ENCODE measurements at places on chromosomes 3 and 15.

- no peak for DNase-seq
These were observed 856 bp upstream of the TM4SF19 start for GRCh38 chr3:196339044-196339443.

GRCh38 chr3:36804295-36805055 lies 40.1 kb upstream of the DCLK3 start:
- DNase-seq = no peak

DNA sequence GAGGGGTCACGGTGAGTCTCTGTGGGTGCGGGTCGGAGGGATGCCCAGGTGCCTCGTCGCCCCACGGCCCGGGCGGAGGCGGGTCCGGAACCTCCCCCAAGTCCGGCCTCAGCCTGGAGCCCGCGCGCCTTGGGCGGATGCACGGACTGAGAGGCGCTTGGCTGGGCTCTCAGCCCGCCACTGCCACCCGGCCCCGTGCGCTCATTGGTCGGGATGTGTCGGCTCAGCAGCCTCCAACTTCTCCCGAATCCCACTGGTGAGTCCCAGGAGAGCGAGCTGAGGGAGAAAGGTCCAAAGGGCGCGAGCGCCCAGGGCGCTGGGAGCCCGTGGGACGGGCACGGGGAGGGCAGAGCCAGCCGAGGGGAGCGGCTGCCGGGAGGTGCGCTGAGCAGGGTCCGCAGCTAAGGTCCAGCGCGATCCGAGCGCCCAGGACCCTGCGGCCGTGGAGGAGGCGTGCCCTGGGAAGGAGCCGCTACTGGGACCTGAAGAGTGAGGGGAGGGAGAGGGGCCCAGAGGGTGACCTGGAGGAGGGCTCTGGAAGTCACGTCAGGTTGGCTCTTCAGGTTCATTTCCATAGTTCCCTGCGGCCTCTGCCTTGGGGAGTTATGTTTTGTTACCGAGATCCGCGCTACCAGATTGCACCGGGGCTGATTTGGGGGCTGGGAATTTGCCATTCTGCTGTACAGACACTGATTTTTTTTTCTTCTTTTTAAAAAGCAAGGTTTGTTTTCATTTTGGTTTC lies at the start of gene MME:
TSS of gene MME (plus strand) at position 574 of the 742 bp plus-strand sequence. CDS start 3,849 bp downstream, outside the sequence.
- peak; percentile 69 for DNase-seq

DNA sequence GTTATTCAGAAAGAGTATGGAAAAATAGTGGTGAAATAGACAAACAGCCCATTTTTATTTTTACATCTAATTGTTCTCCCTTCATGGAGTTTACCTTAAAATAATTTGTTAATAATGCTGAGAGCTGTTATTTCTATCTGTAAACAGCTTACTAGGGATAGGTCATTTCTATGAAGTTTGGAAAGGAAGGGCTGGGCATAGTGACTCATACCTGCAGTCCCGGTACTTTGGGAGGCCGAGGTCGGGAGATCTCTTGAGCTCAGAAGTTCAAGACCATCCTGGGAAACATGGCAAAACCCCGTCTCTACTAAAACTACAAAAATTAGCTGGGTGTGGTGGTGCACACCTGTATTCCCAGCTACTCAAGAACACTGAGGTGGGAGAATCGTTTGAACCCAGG lies 624.3 kb upstream of the LMCD1 start:
- no peak for DNase-seq

DNA sequence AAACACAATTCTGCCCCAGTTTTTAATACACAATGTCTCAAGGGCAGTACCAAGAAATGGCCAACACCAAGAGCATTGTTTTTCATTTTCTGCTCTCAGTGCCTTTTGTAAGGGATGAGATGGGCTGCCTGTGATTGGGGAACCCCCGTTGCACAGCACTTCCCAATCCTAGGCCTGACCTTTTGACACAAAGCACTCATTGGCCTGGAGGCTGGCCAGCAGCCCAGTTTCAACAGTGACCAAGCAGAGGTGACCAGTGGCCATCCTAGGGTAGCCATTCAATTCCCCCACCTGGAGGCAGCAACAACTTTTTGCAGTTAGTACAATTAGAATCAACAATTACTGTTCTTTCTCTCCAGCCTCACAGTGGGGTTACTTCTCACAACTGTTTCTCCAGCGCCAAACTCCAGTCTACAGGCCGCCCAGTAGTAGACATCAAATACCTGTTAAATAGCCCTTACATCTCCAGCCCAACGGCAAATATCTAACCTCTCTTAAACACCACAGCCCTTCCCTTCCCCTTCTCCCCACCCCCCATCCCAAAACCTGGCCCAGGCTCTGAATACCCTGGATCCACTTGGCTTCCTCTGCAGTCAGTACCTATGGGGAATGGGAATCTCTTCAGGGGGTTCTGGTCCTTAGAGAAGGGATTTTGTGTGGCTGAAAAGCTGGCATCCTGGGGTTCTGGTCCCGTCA lies 8.9 kb upstream of the LRRC2 start:
- DNase-seq = no peak

DNA sequence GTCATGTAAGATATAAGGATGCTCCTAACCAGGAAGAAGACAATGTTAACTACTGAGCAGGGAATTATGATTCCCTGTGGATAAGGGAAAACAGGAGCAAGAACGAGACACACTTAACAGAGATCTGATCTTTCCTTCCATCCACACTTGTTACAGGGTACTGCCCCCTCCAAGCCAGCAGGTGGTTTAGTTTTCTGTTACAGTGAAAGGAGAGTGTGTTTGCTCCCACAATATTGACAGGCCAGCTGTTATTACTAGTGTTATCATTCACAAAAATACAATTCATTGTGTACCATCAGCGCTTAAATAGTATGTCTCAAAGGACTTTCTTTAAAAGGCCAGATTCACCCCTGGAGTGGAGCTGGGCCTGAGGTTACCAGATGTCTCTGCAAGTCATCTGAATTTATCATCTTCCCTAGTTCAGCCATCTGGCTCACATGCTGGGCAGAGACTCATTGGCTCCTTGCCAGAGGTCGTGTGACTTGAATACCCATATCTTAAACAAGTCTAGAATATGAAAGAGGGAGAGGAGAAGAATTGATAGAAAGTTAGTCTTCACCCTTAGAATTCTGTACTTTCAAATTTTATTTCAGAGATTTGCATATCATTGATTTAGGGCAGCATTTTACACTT lies 16.8 kb upstream of the FMN1 start:
- DNase-seq = peak; percentile 31

DNA sequence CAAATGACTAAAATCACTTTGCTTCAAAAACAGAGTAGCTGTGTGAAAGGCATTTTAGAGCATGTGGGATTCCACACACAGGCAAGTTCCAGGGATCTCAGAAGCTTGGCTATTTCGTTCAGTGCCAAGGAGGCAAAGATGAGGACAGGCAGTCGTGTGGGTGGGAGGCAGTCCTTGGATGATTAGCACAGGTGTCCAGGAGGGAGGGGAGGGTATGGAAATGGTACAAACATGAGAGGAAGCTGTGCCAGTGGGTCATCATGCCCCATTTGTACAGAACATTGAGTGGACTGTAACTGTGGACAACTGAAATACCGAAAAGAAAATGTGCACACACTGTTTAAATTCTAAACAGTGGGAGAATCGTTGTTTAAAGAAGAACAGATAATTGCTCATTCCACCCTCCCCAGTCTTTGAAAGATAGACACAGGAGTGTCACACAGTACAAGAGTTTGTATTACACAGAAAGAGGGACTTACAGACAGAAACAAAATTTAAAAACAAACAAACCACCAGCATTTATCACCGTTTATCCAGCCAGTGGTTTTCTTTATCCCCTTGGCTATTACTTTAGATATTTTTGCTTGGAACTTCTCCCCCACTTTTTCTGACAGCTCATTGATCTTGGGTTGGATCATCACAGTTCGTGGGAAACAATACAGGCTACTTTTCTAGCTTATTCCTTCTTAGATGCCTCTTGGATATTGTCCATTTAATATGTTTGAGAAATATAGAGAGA lies 122.9 kb downstream of the GREM1 start:
- no peak for DNase-seq

Measured in choroid plexus epithelial cell (primary cell).